Activated gamma-delta T cell treated with Interleukin-2 at 50 U/mL for 16 hours (primary cell): ENCODE measurements at places on chromosomes 7 and 10.
A peak's percentile ranks its signal among the peaks of the same experiment; 100 is the strongest.

DNA sequence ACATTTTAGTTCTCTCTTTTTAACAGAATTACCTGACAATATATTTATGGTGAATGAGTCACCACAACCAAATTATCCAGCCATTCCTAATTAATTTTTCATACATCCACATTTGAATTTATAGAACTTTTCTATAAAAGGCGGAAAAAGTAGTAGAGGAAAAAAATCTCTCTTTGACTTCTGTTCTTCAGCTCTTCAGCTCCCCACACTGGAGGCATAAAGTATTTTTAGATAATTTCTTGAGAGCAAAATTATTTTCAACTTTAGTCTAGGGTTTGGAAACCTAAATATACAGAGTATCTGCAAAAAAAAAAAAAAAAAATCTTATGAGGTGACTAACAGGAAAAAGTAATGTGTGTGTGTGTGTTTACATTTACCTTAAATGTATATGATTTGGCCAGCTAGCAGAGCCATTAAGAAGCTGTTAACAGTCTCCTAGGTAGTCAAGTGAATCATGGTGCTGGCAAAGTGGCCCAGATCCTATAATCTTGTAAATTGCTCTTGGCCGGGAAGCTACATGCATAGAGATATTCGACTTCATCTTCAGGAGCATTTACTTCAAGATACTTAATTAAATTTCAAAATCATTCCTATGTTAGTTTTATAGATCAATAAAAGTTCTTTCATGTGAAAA, 383.1 kb upstream of the STEAP1 start:
- DNase-seq, result no peak

DNA sequence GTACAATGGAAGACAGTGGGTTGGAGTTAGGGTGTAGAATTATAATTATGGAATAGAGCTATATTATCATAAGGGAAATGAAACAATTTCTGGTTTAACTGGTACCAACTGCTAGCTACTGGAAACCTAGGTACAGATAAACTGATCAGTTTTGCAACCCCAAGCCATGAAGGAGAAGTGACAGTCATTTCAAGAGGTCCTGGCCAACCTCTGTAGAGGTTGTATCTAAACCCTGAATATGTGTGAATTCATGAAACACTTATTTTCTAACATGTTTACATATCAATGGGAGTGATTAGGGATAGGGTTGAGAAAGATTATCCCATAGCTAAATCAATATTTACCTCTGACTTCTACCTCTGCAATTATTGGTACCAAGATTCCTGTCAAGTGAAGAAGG, 29.9 kb upstream of the CC2D2B start:
- no peak for DNase-seq

DNA sequence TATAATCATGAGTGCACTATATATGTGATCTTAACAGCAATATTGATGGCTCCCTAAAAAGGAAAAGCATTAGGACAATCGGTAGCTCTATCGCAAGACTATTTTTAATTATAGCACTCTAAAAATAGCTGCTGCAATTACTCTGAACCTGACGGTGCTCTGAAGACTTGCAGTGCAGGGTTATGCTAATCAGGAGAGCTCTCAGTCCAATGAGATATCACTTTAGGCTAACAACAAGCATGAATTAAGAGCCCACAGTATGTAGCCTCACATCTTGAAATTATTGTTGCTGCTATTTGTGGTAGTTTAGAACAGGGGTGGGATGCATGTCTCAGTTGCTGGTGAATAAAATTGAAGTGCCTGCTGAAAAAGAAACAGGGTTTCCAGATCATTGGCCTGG, 515.8 kb upstream of the AKR1E2 start:
- no peak for DNase-seq

DNA sequence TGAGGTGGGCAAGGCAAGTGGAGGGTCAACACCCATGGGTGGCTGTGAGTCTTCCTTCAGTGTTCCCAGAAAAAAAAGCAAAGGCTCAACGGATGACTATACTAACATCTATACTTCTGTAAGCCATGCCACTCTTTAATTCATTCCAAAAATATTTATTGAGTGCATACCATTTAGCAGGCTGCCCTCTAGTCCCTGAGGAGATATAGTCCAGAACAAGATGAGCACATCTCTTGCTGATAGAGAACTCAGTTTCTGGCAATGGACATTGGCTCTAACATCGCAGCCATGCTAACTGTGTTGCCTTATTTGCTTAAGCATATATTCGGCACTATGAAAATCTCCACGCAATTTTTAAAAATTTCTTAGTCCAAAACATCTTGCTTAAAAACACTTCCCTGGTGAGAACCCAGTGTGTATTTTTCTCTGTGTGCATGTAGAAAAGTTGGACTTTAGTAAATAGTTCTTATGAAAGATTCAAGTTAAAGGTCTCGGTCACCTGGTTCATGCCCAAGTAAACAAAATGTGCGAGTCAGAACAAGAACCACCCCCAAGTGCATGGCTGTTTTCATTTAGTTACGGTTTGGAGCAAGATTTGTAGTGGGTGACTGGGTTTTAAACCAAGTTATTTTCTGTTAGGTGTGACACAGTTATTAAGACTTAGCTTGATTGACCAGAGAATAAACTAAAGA, 69.8 kb downstream of the MET start:
- DNase-seq, result no peak

GRCh38 chr7:140889645-140890044, 35.1 kb downstream of the BRAF start:
- no peak for DNase-seq

GRCh38 chr10:92290837-92291615, at the start of the genes CPEB3 and MARCHF5:
Gene CPEB3 (minus strand): TSS chr10:92291078. CDS start chr10:92240350, 50,728 bp downstream.
Gene MARCHF5 (plus strand): TSS chr10:92291167. CDS start chr10:92291495, 328 bp downstream.
- peak; percentile 87 for DNase-seq
